ENCODE measurements at places on chromosomes 7 and 10.

GRCh38 chr10:43173120-43173519 lies 34.9 kb downstream of the CSGALNACT2 start:
- no peak for DNase-seq

GRCh38 chr7:102119925-102120324 lies 166.7 kb upstream of the SH2B2 start:
- no peak for DNase-seq

DNA sequence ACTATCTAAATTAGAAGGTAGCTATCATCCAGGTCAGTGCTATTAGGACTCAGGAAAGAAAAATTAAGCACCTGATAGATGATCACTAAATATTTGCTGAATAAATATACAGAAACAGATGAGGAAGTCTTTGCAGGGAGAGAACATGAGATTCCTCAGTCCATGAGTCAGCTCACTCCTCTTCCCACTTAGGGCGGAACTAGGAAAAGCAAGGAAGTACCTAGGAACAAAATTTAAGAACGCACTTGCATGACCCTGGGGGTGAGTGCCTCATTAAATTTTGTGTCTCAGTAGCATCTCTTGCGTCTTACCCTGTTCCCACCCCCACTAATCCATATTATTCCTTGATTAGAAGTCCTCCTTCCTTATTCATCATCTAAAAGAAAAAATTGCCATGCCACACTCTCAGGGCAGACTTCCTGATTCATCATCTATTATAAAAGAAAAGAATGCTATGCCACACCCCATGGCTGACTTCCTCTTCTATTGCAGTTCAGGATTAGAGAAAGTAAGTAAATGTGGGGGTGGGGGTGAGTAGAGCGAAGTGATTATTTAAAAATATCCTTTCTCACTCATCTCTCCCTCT lies 208.8 kb downstream of the THSD7A start:
- no peak for DNase-seq

GRCh38 chr10:130775311-130775710 lies 536.2 kb downstream of the TCERG1L start:
- no peak for DNase-seq

GRCh38 chr10:66637273-66638036 lies 288.4 kb upstream of the LRRTM3 start:
- no peak for DNase-seq

DNA sequence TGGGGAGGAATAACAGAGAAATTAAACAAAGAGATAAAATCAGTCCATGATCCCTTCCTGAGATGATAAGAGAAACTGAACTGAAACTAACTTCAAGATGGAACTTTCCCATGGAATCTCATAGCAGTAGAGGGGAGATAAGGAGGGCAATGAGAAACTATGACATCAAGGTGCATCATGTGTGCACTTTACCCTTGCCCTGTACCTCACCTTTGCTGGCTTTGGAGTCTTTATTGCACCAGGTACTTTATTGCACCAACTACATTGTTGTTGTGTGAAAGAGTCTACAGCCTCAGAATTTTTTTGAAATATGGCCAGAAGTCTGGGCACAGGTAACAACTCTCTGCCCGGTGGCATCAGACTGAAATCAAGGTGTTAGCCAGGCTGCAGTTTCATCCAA lies 11.2 kb upstream of the SMC3 start:
- no peak for DNase-seq

DNA sequence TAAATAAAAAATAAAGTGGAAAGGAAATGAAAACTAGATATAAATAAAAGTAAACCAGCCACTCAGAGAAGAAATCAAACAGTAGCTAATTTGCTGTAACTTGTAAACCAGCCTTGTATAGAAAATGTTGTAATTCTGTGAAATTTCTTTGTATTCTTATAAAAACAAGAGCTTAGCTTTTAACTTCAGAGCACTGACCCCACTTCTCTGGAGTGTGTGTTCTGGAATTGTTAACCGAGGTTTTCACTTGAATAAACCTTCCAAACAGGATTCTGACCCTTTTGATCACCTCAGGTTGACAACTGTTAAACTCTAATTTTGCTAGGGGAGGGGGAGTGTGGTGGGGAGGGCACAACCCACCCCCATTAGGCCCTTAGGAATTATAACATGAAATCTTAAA lies 151.9 kb upstream of the TRIM24 start:
- no peak for DNase-seq

GRCh38 chr7:25964483-25964991 lies 187.5 kb upstream of the NFE2L3 start:
- no peak for DNase-seq

DNA sequence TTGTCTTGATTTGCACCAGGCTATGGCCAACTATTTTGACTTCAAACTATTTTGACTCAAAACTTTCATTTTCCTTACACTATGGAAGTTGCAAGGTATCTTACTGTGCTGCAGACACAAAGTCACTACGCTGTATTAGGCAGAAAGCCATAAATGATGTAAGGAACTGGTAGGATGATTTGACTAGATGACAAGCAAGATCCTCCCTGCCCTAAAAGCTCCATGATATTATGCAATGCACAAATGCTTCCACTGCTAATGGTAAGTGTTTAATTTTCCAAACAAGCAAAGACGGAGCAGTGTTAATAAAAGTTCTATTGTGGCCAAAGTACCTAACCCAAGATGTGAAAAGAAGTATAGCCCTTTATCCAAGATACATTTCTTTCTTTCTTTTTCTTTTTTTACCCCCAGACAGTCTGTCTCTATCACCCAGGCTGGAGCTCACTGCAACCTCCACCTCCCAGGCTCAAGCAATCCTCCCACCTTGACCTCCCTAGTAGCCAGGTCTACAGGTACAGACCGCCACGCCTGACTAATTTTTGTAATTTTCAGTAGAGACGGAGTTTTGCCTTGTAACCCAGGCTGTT lies 98.2 kb downstream of the ANK3 start:
- DNase-seq: no peak

DNA sequence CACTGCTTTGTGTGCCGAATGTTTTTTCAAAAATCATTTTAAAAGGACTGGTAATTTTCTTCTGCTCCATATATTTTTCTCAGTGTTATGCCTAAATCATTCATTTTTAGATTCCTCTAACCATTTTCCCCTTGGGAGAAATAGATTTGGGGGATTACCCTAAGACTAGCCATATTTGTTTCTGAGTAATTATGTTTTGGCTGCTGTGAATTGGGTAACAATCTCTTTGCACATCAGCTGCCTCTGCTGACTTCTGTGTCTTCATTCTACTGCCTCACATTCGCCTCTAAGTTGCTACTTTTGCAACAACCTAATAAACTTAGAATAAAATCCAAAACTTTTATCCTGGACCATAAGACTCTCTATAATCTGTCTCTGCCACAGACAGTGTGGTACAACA lies 18.5 kb upstream of the MRC1 start:
- no peak for DNase-seq

- no peak for DNase-seq
Measured at GRCh38 chr7:391411-391951, 101.5 kb downstream of the FOXL3 start.

- DNase-seq: no peak
Measured at GRCh38 chr7:133746305-133746704, 380.8 kb upstream of the LRGUK start.

DNA sequence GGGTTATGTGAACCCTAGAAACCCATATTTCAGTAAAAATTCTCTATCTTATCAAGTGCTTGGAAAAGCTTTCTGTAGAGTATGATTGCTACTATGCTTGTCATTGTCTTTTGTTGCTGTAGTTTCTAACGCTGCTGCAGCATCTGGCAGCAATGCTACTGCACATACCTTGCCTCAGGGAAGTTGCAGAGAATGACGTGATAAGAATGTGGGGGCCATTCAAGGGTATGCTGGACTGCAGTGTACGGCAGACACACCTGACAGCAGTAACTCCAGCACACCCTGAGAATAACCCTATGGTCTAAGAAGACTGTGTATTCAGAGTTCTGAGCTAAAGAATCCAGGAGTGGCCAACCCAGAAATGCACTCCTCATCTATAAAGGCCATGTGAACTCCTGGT lies 20.5 kb downstream of the TRIM4 start:
- no peak for DNase-seq

DNA sequence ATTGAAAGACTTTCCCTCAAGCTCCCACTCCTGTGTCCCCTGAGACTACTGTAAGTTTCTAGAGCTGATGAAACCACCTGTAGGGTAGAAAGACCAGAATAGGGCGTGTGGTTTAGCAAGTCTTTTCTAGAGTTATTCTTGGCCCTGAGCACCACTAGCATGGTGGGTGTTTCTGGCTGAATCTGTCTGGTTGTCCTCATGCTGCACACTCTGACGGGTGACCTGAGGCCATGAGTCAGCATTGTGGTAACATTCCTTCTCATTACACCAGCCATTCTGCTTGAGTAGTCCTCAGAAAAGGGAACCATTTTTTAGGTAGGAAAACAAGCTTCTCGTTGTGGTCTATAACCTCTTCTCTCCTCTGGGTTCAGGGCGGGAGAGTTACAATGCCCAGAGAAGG lies 250.3 kb downstream of the SNX13 start:
- DNase-seq: no peak

GRCh38 chr10:14389981-14390590 lies 59.4 kb upstream of the FRMD4A start:
- no peak for DNase-seq

GRCh38 chr7:101936223-101936610 lies 118.8 kb downstream of the CUX1 start:
- no peak for DNase-seq

DNA sequence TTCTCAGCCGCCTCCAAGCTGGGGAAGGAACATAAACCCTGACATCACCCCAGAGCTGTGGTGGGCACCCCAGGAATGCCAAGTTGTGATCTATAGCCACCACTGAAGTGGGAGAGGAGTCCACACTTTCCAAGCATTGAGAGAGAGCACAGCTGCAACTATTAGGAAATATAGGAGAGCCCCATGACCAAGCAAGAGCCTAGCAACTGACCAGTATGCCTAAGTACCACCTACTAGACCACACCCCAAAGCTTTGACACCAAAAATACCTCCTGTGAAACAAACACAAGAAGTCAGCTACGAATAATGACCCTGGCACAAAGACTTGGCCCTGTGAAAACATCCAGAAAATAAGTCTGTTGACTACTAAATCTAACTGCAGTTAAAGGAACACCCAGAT lies 804.1 kb upstream of the IGFBP3 start:
- DNase-seq: no peak

Data from frontal cortex (tissue), 4 donors.